ENCODE measurements at places on chromosomes 3 and 15.
A peak's percentile ranks its signal among the peaks of the same experiment; 100 is the strongest.

GRCh38 chr3:154766765-154767503 is 313.2 kb upstream of the MME start:
- no peak for DNase-seq

DNA sequence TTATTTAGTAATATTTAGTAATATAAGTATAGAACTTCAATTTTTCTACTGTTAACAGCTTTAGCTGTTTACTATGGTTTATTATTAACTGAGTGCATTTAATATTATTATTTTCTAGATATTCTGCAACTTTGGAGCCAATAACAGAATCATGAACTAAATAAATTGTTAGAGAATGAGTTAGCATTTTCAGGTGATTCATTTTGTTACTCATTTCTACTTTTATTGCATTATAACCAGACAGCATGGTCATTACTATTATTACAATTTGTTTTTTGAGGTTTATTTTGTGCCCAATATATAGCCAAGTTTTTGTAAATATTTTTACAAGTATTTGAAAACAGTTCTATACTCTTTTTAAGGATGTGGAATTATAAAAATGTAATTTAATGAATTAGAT is 279.6 kb downstream of the SQOR start:
- DNase-seq = no peak

- DNase-seq = no peak
Observed at GRCh38 chr3:146542978-146543377, 1.4 kb downstream of the PLSCR1 start.

DNA sequence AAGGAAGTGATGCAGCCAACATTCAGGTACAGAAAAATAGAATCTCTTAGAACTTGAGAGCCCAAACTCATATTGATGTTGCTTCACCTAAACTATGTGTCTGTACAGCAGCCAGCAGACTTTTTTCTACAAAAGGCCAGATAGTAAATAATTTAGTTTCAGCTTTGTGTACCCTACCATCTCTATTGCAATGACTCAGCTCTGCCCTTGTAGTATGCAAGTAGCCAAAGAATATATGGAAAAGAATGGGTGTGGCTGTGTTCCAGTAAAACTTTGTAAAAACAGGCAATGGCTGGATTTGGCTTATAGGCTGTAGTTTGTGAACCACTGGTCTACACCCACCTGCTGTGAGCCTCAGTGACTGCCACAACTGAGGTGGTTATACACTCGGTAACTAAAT is 392.5 kb upstream of the RARB start:
- DNase-seq = peak; percentile 5
